Motor neuron (in vitro differentiated cells): ENCODE measurements at places on chromosomes 2 and 18.

GRCh38 chr2:201260302-201260800 is at the start of gene CASP8:
CASP8 (plus strand) TSS chr2:201260536; CDS start chr2:201266487, 5,951 bp downstream.
- ATAC-seq: no peak

DNA sequence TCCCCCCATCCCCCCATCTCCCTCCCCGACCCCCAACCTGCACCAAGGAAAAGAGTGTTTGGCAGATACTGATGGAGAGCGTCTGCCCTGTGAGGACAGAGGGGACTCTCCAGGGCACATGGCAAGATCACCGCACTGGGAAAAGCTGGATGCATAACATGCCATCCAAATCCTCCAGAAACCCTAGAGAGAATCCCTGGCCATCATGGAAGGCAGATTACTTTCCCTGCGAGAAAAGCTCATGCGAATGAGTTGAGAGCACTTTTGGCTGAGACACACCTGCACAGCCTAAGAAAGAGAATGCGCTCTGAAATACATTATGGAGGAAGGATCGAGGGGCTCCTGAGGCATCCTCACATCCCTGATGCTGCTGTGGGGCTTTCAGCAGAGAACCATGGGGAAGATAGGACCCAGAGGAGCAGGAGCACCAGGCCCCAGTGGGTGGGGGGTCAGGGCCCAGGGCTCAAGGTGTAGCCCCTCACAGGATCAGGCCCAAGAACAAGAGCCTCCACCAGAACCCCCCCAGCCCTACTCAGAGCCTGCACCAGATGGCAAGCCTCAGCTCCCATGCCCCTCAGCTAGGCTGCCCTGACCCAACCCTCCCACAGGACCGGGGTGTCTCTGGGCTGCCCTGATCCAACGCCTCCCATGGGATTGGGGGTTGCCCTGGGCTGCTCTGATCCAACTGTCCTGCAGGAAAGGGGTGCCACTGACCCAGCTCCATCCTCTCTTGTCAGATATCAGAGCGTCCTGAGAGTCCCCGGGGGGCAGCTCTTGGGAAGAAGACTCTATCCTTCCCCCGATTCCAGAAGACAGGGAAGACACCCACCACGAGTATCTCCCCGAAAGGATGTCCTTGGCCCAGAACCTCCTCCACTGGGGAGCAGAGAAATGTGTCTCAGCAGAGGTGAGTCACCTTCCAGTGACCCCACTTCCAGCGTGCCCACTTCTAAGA is 153.4 kb downstream of the NDUFA10 start:
- no peak for ATAC-seq

DNA sequence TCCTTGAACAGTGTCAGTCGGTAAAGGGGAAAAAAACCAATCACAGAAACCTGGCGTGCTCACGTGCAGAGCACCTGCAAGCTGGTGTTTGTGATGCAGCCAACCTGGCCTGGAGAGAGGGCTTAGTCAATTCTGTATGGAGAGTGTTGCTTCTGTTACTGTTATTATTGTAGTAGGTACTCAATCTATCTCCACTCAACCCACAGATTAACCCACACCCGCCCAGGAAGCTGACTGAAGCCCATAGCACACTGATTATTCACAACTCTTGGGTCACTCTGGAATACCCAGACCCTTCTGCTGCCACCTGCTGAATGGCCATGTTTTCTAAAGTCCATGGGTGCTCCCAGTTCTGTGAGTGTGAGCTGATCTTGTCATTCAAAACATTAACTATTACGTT is 53.9 kb downstream of the TNFRSF11A start:
- ATAC-seq: no peak

GRCh38 chr18:34710934-34711333 is 836 bp downstream of the DTNA start:
- peak; percentile 73 for ATAC-seq

DNA sequence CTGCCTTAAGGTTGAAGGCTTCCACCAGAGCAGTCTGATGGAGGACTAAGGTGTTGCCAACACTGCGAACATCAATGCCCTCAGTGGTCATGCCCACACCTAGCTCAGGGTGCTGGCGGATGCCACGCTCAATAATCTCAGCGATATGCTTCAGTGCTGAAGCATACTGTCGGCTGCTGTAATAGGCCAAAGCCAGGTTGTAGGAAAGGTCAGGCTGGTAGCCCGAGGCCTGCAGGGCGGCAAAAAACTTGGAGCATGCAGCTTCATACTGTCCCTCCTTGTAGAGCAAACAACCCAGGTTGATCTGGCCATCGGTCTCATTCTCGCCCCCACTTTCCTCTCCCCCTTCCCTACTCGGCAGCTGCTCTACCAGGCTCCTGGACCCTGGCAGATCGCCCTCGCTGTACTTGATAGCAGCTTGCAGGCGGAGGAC is 159.4 kb downstream of the AGPS start:
- no peak for ATAC-seq

GRCh38 chr2:133943108-133943507 is 310.8 kb upstream of the MGAT5 start:
- ATAC-seq: peak; percentile 33

DNA sequence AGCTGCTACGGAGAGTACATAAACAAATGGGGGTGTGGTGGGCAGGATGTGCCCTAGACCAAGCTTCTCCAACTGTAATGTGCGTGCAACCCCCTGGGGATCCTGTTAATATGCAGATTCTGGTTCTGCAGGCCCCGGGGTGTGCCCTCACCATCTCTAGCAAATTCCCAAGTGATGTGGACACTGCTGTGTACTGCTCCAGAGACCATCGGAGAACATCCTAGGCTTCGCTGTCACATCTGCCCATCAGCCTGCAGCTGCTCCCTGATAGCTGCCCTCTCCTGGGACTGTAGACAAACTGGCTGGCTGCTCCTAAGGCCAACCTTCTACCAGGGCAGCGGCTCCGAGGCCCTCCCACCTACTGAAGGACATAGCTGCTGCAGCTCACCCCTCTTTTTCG is 3.2 kb downstream of the HS1BP3 start:
- no peak for ATAC-seq

- ATAC-seq: no peak
Observed at GRCh38 chr2:222179592-222179991, 119.2 kb downstream of the PAX3 start.

- ATAC-seq: no peak
Observed at GRCh38 chr18:45805551-45805950, 19.9 kb upstream of the SIGLEC15 start.

- ATAC-seq: no peak
Observed at GRCh38 chr2:71799013-71799575, 345.7 kb downstream of the DYSF start.

DNA sequence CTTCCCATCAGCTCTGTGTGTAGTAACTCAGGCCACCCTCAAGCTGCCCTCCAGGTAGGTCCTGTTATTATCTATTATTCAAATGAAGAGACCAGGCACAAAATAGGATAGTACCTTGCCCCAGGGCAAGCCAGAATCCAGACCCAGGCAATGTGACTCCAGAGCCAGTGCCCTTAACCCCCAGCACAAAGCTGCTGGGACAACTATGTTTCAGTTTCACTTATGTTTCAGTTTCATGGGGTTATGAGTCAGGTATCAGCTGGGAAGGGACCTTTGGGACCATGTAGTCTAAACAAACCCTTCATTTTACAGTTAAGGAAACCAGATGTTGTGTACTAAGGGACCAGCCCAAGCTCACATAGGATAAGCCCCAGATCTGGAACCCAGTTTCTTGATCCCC is 10.0 kb downstream of the HK2 start:
- ATAC-seq: no peak

DNA sequence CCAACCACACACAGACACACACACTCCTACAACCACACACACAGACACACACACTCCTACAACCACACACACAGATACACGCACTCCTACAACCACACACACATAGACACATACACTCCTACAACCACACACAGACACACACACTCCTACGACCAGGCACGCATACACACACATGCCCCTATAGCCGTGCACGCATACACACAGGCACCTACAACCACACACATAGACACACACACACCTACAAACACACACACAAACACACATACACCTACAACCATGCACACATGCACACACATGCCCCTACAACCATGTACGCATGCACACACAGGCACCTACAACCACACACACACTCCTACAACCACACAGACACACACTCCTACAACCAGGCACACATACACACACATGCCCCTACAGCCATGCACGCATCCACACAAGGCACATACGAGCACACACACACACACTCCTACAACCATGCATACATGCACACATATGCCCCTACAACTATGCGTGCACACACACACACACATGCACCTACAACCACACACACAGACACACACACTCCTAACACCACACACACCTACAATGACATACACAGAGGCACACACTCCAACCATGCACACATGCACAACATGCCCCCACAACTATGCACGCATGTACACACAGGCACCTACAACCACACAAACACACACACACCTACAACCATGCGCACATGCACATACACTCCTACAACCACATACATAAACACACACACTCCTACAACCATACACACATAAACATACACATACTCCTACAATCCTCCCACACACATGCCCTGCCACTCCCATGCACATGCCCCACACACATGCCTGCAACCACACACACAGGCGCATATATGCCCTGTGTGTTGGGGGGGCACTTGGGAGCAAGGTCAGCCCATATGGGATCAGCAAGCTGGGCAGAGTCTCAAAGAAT is 19.1 kb upstream of the TEX51 start:
- peak; percentile 20 for ATAC-seq

- no peak for ATAC-seq
Observed at GRCh38 chr2:81976998-81977397, 1672.4 kb upstream of the LRRTM1 start.

DNA sequence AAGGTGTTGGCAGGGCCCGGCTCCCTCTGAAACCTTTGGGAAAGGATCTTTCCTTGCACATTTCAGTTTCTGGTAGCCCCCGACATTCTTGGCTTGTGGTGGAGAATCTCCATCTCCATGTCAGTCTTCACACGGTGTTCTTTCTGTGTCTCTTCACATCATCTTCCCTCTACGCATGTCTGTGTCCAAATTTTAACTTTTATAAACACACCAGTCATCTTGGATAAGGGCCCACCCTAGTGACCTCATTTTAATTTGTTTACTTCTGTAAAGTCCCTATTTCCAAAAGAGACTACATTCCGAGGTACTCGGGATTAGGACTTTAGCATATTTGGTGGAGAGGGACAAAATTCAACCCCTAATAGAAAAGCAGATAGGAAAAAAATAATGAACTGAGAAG is 138.4 kb downstream of the GALNT3 start:
- ATAC-seq: no peak

DNA sequence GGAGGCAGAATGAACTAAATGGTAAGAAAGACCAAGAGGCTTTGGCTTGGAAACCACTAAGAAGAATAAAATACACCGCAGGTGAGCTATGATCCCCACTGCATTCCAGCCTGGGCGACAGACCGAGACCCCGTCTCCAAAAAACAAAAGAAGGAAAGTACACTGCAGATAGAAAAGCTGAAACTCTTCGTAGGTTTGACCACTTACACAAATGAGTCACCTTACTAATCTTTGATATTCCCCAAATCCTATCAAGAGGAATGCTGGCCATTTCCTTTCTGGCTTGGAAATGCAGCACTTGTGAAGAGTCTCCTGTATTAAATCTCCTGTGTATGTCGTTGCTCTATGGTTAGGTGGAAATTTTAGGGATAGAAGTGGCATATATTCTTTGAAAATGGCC is 108.8 kb downstream of the MTCL1 start:
- no peak for ATAC-seq

GRCh38 chr2:48219555-48220436 is 310.2 kb upstream of the STON1 start:
- no peak for ATAC-seq

GRCh38 chr2:41737888-41738287 is 309.9 kb upstream of the PKDCC start:
- no peak for ATAC-seq

- no peak for ATAC-seq
Observed at GRCh38 chr2:70954886-70955285, 19.2 kb downstream of the ATP6V1B1 start.

- ATAC-seq: peak; percentile 81
Observed at GRCh38 chr2:38106405-38107094, 30.6 kb upstream of the CYP1B1 start.

DNA sequence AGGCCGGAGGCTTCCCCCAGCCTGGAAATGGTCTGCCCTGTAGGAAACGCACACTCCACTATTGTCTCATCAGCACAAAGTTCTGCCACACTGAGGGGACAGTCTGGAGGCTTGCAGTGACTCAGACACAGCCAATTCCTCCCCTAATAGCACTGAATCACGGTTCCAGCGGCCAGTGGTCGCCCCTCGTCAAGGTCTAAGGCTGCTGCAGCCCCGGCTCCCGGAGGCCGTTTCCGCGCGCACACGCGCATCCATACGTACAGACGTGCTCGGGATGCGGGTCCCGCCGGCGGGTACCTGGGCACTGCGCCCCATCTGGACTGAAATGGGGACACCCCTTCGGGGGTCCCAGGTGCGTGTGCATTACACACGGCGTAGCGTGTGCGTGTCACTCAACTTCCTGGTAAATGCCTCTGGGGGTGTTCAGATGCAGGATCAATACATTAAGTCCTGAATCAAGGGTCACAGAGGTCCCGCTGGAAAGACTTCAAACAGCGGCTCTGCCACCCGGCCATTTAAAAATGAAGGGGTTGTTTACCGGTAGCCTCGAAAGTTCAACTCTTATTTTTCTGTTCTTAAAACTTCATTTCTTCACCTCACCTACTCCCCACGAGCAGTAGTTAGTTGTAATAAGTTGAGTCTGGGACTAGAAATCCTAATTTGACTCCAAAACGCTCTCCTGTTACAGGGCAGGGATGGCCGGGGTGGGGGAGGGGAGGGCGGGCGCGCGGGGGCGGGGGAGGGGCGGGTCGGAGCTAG is 572 bp upstream of the ZNF516 start:
- peak; percentile 56 for ATAC-seq

- peak; percentile 90 for ATAC-seq
Observed at GRCh38 chr2:239249776-239250175, 151.0 kb downstream of the HDAC4 start.

GRCh38 chr2:133641497-133641896 is 73.2 kb upstream of the NCKAP5 start:
- ATAC-seq: no peak

GRCh38 chr2:150462770-150463169 is 24.7 kb downstream of the RND3 start:
- no peak for ATAC-seq

DNA sequence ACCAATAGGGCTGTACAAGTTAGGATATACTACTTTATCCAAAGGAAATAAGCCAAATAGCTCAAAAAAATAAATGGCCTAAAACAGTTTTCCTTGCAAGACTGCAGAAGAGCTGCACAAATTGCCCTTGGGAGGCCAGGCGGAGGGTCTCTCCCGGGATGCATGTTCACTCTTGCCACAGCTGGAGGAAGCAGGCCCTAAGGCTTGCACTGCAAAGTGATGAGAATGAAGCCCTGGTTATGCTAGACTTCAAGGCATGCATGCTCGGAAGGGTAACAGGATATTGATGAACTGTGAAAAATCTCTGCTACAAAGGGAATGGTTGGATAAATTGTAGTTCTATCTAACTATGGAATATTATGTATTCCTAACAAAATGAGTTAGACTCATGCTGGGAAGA is 27.5 kb upstream of the LDLRAD4 start:
- no peak for ATAC-seq
